ENCODE measurements at places on chromosomes 7 and 10. TPM values are rescaled to one million over a fixed set of nuclear protein-coding genes. Genes with fewer than 3 reads are reported as not detected.

DNA sequence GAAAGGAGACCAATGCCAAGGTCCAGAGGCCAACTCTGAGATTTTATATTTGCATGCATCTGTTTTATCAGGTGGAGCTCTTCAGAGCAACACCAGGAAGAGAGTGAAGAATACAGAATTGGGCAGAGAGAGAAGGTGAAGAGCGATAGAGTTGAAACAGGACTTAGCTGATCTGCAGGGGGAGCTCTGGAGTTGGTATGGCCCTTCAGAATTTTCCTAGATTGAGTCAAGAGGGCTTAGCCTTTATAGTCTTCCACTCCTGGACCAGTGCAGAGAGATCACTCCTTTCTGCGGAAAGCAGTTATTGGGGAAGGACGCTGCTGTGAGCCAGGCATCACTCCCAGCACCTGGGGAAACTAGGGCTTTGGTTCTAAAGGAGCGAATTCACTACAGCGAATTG lies 105.0 kb upstream of the DGKB start:
- no peak for ATAC-seq

Gene RNF148
- 0.27 TPM for total RNA-seq

GRCh38 chr7:48420206-48420605 lies 248.9 kb downstream of the ABCA13 start:
- ATAC-seq, result no peak

Gene TWIST1
- total RNA-seq, result 13.7 TPM

- ATAC-seq, result no peak
Measured at GRCh38 chr10:101164020-101164419, 32.9 kb downstream of the TLX1 start.
